Stimulated activated CD8-positive, alpha-beta memory T cell treated with anti-CD3 and anti-CD28 coated beads, Interleukin-12 subunit alpha, Interleukin-12 subunit beta, amount 100 ng/mL, for 4 hours (primary cell): ENCODE measurements at places on chromosomes 11 and 22.
A peak's percentile ranks its signal among the peaks of the same experiment; 100 is the strongest.

- no peak for DNase-seq
These were observed 1.9 kb downstream of the RNF121 start for GRCh38 chr11:71930556-71931244.

DNA sequence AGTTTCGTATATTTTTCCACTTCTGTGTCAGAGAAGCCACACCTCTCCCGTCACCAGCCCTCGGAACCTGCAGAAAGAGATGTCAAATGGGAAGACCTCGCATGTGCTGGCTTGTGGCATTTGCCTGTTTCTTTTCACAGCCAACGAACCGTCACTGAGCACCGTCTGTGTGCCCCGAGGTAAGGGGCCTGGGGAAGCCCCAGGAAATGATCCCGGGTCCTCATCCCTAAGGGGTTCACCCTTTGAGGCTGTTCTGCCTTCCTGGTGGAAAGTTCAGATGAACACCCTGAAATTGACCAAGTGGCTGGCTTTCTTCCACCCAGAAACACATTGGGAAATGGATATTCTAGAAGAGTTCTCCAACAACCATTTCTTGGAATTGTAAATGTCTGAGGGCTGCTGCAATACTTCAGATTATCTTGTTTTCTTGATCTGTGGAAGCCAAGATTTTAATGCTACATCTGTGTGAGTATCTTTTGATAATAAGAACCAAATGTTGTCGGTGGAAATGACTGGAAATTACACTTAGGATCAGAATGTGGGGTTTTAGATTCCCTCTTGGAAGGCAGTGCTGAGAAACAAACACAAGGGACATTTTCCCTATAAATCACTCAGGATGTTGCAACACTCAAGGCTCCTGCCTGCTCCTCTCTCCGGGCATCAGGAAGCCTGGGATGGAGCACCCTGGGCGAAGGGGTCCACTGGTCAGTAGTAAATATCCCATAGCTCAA is 37.6 kb downstream of the RIBC2 start:
- DNase-seq = no peak

DNA sequence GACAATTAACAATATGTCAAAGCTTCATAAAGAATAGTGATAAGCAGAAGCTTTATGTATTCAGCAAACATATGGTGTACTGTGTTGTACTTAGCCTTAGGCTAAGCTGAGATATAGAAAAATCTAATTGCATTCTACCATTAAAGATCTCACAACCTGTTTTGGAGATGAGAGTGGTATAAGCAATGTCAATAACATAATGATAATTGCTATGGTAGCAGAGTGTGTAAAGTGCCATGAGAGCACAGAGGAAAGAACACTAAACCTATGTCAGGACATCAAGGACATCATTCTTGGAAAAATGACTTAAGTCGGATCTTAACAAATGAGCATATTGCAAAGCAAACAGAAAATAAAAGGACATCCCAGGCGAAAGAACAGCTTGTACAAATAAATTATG is 28.6 kb upstream of the ANGPTL5 start:
- no peak for DNase-seq

GRCh38 chr11:7028141-7028540 is 7.9 kb downstream of the NLRP14 start:
- no peak for DNase-seq

DNA sequence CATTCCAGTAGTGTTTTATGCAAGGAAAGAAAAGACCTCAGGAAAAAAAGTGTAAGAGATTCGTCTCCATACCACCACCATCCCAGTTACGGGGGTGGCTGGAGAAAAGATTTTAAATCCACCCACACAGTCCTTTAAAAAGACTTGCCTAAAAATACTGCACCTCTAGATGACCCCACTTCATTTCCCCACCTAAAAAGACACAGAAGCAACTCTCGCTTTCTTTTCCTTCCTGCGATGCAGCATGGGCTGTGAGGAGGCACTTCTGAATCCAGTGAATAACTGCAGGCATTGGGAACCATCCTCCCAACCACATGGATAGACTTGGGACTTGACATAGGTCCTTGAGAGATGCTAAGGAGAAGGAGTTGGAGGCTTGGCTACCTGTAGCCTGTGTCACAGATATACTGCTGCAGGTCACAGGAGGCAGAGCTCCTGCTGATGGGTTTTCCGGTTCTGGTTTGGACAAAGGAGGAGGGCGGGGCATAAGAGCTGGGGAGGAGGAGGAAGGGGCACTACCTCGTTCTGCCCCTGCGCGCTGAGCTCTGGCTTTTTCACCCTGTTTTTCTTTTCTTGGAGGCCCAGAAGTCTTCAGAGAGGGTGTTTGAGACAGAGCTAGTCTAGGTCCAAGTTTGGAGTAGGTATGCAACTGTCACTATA is 285.9 kb downstream of the NTM start:
- DNase-seq = no peak

GRCh38 chr22:46352691-46353386 is 17.3 kb downstream of the TRMU start:
- no peak for DNase-seq

- no peak for DNase-seq
These were observed 45.4 kb upstream of the ATXN10 start for GRCh38 chr22:45626198-45626651.

- DNase-seq = no peak
These were observed 251.4 kb downstream of the DDX10 start for GRCh38 chr11:108916290-108916689.

DNA sequence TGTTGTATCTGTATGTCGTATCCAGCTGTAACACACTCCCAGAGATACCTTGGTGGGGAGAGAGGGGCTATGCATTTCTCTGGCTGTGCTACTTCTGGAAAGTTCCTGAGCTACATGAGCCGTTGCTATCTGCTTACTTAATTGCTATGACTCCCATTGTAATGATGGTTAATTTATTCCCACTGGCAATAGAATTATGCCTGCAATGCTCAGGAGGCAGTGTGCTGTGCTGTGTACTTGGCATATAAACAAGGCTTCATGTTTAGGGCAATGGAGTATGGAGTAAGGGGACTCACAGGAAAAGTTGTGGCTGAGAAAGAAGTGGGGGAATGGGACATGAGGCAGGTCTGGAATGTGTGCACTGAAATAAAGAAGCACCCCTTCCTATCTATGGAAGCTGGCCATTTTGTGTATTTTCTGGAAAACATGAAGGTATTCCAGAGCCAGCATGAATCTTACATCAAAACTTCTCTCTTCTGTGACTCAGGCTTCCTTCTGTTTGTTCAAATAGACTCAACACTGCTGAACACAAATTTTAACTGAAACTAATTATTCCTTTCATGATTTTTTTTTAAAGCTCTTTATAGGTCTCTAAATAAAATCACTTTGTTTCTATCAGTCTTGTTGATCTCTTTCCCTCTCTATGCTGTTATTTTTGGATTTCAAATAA is 40.6 kb downstream of the CD44 start:
- DNase-seq = no peak

GRCh38 chr11:92492372-92492771 is 267.8 kb downstream of the FAT3 start:
- no peak for DNase-seq

DNA sequence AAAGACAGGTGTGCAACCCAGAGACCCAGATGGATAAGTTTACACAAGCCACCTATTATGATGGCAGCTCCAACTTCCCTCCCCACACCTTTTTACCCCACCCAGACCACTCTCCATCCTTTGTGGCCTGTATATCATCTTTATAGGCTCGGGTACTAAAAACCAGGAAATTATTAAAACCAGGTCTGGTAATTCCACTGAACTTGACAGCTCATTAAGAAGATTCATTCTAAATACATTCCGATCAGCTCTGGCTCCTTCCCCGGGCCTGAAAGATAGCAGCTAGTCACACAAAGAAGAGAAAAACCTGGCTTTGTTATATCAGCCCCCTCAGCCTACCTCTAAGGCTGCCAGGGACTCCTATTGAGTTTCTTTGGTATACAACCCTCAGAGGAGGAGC is 67.9 kb upstream of the API5 start:
- DNase-seq = no peak

GRCh38 chr11:95255251-95256145 is 24.5 kb upstream of the SESN3 start:
- DNase-seq = no peak

- no peak for DNase-seq
These were observed 421.8 kb downstream of the ETS1 start for GRCh38 chr11:128165572-128165971.

DNA sequence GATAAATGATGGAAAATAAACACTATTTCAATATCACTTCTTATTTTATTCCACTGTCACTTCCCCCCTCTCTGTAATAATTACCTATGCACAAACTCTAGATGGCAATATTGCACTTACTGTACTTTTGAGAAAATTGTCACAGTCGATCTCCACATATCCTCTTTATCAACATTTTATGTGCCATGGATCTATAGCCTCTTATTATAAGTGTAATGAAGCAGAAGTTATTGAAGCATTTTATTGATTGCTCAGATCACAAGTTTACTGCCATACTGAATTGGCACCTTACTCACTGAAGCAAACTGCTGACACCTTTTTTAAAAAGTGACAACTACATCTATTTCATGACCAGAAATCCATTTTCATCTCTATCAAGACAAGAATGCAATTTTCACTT is 133.4 kb downstream of the DCDC1 start:
- DNase-seq = no peak

DNA sequence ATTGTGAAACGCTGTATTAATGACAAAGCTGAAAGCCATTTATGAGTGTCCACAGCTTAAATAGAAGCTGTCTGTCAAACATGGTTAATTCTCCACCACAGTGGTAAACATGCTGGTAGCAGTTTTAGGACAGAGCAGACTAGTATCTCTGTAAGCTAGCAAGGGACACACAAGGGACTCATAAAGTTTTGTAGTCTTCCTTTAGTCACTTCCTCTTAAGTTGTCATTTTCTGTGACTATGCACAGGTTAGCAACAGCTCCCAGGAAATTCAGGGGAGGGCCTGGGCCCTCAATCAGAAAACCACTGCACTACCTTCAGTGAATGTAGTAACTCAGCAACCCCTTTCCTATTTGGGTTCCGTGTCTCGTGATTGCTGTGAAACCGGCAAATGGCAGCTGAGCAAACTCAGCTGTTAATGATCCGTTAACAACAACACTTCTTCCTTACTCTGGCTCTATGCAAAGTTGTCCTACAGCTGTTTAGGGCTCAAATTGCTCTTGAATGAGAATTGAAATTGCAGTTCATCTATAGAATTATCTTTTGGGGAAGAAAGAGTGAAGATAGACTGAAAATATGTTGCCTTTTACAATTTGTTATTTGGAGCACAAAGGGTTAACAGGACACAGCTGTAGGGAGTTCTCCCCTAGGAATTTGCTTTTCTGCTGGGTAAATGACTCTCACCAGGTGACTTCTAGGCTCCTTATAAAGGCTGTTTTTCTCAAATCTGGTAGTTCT is at the start of gene MMP26:
Gene MMP26, plus strand, starts transcription at position 731 of the 736 bp plus-strand sequence.
- DNase-seq = no peak

DNA sequence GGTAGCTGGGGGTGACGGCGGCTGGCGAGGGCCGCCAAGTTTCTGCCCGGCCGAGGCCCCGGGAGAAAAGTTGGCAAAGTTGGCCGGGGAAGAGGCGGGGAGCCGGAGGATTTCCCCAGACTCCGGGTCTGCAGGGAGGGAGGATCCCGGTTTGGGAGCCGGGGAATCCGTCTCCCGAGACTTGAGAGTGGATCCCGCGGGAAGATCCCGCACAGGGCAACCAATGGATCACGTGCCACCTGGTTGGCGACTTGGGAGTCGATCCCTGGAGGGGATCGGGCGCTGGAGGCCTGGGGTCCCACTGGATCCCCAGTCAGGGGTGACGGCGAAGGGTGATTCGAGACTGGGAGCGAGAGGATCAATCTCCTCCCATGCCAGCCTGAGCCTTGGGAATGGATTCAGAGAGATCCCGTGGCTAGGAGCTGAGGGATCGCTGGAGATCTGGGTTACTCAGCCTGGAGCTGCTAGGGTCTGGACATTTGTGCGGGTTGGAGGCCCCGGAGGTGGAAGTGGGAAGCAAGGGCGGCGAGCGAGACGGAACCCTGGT is 394 bp downstream of the KIAA1671 start:
- no peak for DNase-seq

- no peak for DNase-seq
These were observed 82.9 kb upstream of the FAT3 start for GRCh38 chr11:92141725-92142124.

- no peak for DNase-seq
These were observed 940 bp upstream of the C11orf91 start for GRCh38 chr11:33701302-33702230.

DNA sequence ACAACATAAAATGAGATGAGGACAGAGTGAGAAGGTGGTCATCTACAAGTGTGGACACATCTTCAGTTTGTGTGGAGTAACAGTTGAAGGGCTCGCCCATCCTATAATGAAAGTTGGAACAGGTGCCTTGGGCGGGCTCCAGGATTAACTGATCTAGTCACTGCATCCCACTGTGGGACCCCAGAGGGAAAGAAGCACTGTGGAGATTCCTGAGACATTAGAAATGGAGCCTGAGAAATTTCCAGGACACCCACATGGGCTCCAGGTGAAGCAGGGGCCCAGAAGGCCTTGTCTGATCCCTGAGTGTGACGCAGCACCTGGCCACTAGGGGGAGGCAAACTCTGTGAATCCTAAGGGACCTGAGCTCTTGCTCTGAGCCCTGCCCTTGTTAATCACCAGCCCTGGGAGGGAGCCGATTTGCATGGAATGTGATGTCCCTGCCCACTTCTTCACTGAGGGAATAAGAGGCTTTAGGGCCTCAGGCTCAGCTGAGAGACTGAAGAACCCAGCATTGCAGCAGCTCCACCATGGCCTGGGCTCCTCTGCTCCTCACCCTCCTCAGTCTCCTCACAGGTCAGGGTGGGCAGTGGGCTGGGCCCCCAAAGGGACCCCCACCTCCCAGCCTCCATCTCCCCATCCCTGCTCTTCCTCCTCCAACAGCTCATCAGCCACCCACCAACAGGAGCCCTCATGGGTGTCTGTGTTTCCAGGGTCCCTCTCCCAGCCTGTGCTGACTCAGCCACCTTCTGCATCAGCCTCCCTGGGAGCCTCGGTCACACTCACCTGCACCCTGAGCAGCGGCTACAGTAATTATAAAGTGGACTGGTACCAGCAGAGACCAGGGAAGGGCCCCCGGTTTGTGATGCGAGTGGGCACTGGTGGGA is 98.4 kb downstream of the VPREB1 start:
- peak; percentile 31 for DNase-seq

DNA sequence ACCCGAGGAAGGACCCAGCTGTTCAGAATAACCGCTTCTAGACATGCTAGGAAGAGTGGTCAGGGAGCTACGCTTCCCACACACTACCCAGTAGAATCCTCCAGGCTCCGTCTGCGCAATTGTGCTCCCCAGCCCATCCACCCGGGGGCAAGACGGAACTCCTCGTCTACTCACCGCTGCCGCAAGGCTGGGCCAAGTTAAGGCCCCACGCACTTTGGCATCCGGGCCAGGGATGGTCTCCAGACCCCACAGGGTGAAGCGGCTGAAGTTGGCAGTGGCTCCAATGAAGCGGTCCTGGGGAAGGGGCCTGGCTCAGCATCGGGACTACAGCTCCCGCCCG is 757 bp downstream of the RNASEH2C start:
- no peak for DNase-seq

- DNase-seq = no peak
These were observed 220.4 kb upstream of the RAG2 start for GRCh38 chr11:36818410-36818809.
